ENCODE measurements at places on chromosomes 4 and X.

DNA sequence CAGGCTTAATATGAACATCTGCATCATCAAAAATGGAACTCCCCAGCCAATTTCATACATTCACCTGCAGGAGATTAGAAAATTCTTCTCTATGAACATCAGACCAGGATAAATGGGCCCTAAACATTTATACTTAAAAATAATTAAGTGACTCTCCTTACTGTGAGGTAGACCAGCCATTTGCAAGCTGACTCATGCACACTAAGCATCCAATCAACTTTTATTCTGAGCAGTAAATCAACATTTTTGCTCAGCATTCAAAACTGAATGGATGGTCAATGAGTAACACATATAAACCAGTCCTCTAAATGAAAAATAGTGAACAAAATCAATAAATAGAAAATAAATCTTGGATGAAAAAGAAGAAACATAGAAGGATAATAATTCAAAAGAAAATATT, 19.9 kb upstream of the PCDH10 start:
- peak; percentile 26 for DNase-seq

DNA sequence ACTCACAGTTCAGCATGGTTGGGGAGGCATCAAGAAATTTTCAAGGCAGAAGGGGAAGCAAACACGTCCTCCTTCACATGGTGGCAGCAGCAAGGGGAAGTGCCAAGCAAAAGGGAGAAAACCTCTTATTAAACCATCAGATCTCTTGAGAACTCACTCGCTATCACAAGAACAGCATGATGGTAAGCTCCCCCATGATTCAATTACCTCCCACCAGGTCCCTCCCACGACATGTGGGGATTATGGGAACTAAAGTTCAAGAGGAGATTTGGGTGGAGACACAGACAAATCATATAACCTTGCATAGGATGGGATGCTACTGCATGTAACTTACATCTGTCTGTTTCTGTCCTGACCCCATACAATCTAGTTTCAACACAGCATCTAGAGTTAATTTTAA, 511.8 kb upstream of the ARX start:
- DNase-seq = no peak

- DNase-seq = no peak
These were observed 52.6 kb downstream of the RS1 start for GRCh38 chrX:18619288-18619687.

DNA sequence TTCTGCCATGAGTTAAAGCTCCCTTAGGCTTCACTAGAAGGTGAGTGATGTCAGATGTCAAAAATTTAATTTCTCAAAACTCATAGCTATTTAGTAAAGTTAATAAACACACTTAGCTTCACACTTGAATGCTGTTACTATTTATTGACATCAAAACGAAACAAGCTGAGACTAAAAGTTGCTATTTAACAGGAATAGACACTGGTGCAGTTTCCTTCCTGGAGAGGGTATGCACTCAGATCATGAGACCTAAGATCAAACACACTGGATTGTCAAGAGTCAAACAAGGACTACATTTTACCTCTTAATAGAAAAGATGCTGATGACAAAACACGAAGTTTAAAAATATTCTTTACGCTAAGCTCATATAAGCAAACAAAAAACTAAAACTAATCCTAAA, 18.9 kb downstream of the UPF3B start:
- DNase-seq = no peak

DNA sequence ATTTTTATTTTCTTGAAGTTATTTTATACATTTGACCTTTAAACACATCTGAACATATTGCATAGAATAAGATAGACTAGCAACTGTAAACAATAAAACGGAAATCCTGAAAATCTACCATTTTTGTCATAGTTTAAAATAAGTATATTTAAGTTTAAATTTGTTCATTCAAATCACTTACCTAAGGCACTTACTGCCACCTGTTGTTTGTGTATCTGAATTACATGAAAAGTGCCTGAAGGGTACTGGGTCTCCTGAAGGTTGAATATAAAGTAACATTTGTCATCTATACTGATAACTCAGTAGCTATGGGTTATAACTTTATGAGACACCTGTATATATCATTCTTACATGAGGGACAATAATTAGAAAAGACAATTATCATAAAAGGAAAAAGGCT, 38.6 kb downstream of the TRPC5 start:
- DNase-seq = no peak

- no peak for DNase-seq
These were observed 561.3 kb upstream of the INTU start for GRCh38 chr4:127071443-127071842.

GRCh38 chr4:70298051-70298450, 36.7 kb upstream of the CABS1 start:
- DNase-seq = no peak

- DNase-seq = no peak
These were observed 12.3 kb upstream of the VCX2 start for GRCh38 chrX:8183346-8183745.

DNA sequence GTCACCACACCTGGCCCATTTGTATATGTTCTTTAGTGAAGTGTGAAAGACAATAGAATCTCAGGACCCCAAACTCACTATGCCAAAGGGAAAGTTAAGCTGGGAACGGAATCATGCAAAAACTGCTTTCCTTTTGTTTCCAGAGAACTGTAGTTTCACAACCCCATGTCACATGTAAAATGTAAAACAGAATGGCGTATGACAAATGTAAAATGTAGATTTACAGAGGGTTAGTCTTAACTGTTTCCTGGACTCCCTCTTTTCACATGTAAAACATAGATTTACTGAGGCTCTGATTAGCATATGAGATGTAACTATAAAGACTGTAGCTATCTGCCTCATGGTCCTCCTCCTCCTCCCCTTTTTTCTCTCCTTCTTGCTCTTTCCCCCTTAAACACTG, 66.3 kb downstream of the ABLIM2 start:
- no peak for DNase-seq
